ENCODE measurements at places on chromosomes 3 and 15.
A peak's percentile ranks its signal among the peaks of the same experiment; 100 is the strongest.

DNA sequence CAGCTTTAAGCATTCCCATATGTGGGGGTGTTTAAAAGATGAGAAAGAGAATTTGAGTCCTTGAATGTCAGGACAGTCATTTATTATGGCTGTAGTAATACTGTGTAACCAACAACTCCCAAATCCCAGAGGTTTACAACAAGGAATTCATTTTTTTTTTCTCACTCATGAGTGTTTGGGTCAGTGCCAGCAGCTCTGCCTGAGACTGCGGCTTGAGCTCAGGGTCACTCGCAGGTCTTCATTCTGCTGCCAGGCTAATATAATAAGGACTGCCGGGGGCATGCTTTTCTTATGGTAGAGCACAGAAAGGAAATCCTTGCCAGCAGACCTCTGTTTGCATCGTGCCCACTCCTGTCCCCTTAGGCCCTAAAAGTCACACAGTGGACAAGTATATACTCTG lies 277.9 kb upstream of the LMCD1 start:
- no peak for DNase-seq

GRCh38 chr3:83216919-83217594 lies 1455.6 kb upstream of the GBE1 start:
- DNase-seq: no peak

DNA sequence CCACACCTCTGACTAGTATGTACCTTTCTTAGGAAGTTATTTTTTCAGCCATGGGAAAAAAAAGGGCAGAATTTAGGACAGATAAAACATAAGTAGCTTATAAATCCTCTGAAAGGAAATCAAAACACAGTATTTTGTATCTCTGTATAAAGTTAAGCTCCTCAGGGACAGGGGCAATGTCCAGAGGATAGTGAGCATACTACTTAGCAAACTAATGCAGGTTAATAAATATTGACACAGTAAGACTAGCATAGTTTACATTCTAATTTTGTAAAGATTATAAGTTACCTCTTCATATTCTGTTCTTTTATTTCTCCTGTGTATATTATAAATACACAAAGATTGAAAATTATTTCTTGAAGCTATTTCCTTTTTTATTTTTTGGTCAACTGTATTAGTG lies 2.1 kb downstream of the UBE3A start:
- no peak for DNase-seq

DNA sequence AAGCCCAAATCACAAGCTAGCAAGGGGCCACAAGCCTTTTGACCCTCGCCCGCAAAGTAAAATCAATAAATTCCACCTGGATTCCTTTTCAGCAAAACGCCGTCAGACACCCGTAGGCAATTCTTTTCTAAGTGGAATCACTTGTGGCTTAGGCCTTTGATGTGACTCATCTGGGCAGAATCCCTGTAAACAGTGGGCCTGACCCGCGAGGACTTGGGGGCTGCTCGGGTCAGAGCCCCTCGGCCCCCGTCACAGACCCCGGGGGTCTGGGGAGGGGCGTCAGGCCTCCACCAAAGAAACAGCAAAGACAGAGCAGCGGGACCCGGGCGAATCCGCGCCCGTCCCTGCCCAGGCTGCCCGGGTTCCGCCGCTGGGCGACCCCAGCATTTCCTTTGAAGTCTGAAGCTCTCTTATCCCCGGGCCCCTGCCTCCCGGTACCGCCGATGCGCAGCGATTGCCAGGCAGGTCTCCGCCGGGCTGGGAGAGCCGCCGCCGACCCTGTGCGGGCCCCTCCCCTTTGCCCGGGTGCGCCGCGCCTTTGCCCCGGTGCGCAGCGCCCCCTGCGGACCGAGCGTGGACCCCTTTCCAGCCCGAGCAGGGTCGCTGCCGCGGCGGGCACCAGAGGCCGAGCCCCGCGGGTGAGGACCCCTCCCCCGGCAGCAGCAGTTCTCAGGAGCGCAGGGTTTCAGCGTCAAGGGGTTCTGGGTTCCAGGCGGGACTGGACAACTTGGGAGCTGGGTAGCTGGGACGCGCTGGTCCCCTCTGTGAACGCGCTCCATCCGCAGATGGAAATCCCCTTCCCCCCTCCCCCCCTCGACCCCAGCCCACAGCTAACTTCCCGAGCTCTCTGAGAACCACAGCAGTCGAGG lies 178.3 kb downstream of the UACA start:
- DNase-seq: peak; percentile 43

GRCh38 chr3:147356145-147356908 lies 50.0 kb downstream of the ZIC4 start:
- DNase-seq: no peak

GRCh38 chr3:30577788-30578187 lies 28.6 kb upstream of the TGFBR2 start:
- DNase-seq: no peak

DNA sequence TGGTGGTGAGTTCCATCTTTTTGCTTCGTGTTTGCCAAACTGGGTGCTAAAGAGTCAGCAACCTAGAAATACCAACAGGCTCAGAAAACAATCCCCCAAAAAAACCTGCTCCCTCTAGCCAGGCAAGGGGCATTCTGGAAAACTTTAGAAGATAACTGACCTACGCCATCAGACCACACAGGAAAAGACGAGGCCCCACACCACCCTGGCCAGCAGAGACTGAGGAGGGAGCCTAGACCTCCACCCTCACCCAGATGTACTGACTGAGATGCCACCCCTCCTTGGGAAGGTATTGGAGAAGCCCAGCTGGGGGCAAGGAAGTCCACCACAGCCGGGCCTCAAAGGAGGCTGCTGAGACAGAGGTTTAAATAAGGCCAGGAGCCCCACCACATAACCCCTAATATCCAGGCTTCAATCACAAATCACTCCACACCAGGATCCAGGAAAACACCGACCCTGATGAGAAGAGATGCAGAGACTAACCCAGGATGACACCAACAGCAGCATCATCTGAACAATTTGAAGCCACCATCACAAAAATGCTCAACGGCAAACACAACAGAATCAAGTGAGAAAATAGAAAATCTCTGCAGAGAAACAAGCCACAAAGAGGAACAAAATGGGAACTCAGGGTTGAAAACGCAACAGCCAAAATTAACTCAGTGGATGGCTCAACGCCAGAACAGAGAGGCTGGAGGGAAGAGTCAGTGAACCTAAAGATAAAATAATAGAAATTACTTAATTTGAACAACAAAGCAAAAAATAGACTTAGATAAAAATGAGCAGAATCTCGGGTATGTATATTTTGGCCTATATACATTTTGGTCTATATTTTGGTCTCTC lies 61.0 kb downstream of the TPRA1 start:
- no peak for DNase-seq

All from WERI-Rb-1 (cell line).